Right atrium auricular region (tissue), 2 donors: ENCODE measurements at places on chromosomes 13 and 19. TPM values are rescaled to one million over a fixed set of nuclear protein-coding genes. Genes with fewer than 3 reads are reported as not detected.

Gene PODNL1
- total RNA-seq = 1.1 TPM

Gene GRIK5
- 8.1 TPM for total RNA-seq

GRCh38 chr13:35729926-35730627 lies 253.6 kb upstream of the MAB21L1 start:
- DNase-seq = peak; percentile 69

DNA sequence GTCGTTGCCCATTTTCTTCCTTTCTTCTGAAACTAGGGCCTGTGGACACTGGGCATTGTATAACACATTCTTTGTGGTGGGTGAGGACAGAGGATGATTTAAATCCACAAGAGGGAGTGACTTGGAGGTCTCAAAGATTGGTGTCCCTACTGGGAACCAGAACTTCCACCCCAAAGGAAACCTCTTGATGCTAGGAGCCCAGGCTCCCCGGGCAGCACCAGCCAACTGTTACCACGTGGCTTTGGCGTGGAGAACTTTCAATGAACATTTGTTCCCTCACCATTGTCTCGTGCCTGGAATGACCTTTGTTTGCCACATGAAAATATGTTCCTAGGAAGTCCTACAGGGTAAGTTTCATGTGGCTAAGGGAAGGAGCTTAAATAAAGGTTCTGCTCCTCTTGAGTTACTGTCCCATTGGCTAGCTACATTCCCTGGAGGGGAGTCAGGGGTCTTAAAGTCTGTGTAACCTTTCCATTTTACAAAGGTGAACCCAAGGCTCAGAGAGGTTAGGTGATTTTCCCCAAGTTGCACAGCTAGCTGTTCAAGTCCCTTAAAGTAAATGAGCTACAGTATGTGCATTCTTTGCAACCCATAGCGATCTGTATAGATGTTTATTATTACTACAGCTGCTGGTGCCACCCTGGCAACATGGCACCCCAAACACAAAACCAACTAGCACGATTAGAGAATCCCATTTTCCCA lies 5.0 kb upstream of the CDX2 start:
- peak; percentile 32 for DNase-seq

- DNase-seq = peak; percentile 43
These were observed 27.9 kb upstream of the ZNF492 start for GRCh38 chr19:22606212-22606553.

DNA sequence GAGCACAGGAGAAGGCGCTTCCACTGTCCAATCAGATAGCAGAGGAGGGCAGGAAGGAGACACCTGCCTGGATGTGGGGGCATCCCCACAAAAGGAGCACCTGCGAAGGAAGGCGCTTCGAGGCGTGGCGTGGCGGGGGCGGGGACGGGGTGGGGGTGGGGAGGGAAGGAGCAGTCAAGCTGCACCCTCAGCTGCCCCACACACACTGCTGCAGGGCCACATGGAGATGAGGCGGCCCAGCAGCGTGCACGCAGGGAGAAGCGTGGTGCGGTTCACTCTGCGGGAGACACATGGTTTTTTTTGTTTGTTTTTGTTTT lies 21.4 kb downstream of the ANKRD27 start:
- no peak for DNase-seq

DNA sequence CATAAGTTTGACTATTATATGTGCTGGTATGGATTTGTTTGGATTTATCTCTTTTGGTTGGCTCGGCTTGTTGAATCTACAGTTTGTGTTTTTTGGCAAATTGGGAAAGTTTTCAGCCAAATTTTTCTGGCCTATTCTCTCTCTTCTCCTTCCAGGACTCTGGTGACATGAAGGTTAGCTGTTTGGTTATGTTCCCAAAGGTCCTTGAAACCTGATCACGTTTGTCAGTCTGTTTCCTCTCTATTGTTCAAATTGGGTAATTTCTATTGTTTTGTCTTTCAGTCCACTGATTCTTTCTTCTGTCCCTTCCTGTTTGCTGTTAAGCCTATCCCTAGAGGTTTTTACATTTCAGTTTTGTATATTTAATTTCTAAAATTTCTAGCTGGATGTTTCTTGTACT lies 81.5 kb upstream of the SHISA2 start:
- no peak for DNase-seq

GRCh38 chr13:68009546-68009945 lies 779.4 kb upstream of the PCDH9 start:
- DNase-seq = no peak
